A375 (cell line): ENCODE measurements at places on chromosomes 11 and 22. TPM values are rescaled to one million over a fixed set of nuclear protein-coding genes. Genes with fewer than 3 reads are reported as not detected.

The BARX2 gene
- 0.32 and 0.53 TPM in 2 replicates for total RNA-seq

The SLC22A25 gene
- total RNA-seq, result not detected in 2 replicates

The OR10G8 gene
- not detected in 2 replicates for total RNA-seq

The DRD2 gene
- 1.1 and 1.8 TPM in 2 replicates for total RNA-seq

The TEX54 gene
- 1.5 TPM in 1 of 2 replicates, not detected in the other for total RNA-seq

The OR5I1 gene
- total RNA-seq, result not detected in 2 replicates

The RASSF7 gene
- total RNA-seq, result 19.1 and 21.2 TPM in 2 replicates

The DNAJB7 gene
- not detected in 2 replicates for total RNA-seq

The IL10RA gene
- total RNA-seq, result 2.2 TPM in 1 of 2 replicates, not detected in the other

The CNGA4 gene
- total RNA-seq, result not detected in 2 replicates

The OR5B21 gene
- not detected in 2 replicates for total RNA-seq

The XKR3 gene
- total RNA-seq, result not detected in 2 replicates

The ENDOD1 gene
- 17.8 and 20.0 TPM in 2 replicates for total RNA-seq

The SPI1 gene
- not detected in 2 replicates for total RNA-seq

The GLYATL2 gene
- 0.66 and 1.4 TPM in 2 replicates for total RNA-seq

The PPME1 gene
- total RNA-seq, result 35.9 and 38.1 TPM in 2 replicates

The CTSD gene
- total RNA-seq, result 139 TPM in 2 replicates

The PNPLA5 gene
- total RNA-seq, result not detected in 2 replicates

The P2RY2 gene
- not detected in 2 replicates for total RNA-seq

The CCDC82 gene
- total RNA-seq, result 22.7 and 24.7 TPM in 2 replicates

The MS4A15 gene
- total RNA-seq, result 0.05 TPM in 1 of 2 replicates, not detected in the other

The OR5A1 gene
- not detected in 2 replicates for total RNA-seq

The MFRP gene
- not detected in 2 replicates for total RNA-seq

The SPDYC gene
- not detected in 2 replicates for total RNA-seq

The KRTAP5-8 gene
- not detected in 2 replicates for total RNA-seq

The CBL gene
- total RNA-seq, result 9.6 and 10.9 TPM in 2 replicates

The OR8A1 gene
- 0.61 and 0.64 TPM in 2 replicates for total RNA-seq

The B3GAT1 gene
- total RNA-seq, result 2.4 and 2.8 TPM in 2 replicates

The CDHR5 gene
- not detected in 2 replicates for total RNA-seq

The MMP8 gene
- total RNA-seq, result 0.72 and 1.2 TPM in 2 replicates

The BAIAP2L2 gene
- 44.1 and 48.5 TPM in 2 replicates for total RNA-seq

The MOGAT2 gene
- total RNA-seq, result not detected in 2 replicates

The ZP1 gene
- total RNA-seq, result 1.3 and 3.2 TPM in 2 replicates

The PARVG gene
- total RNA-seq, result 0.34 and 1.1 TPM in 2 replicates

The ADAMTS8 gene
- total RNA-seq, result 0.04 and 0.08 TPM in 2 replicates

The MPPED2 gene
- not detected in 2 replicates for total RNA-seq

The RTN3 gene
- total RNA-seq, result 38.9 and 41.7 TPM in 2 replicates

The MS4A4E gene
- total RNA-seq, result not detected in 2 replicates

The GAS2L1 gene
- 7.9 and 11.0 TPM in 2 replicates for total RNA-seq

The CCDC87 gene
- 0.11 TPM in 1 of 2 replicates, not detected in the other for total RNA-seq

The MCHR1 gene
- not detected in 2 replicates for total RNA-seq

The SCYL1 gene
- 144 TPM in 2 replicates for total RNA-seq

The SAA4 gene
- total RNA-seq, result not detected in 2 replicates

The FGF4 gene
- total RNA-seq, result not detected in 2 replicates

The FAM76B gene
- total RNA-seq, result 28.8 and 33.9 TPM in 2 replicates

The OLFML1 gene
- not detected in 2 replicates for total RNA-seq

The CCND1 gene
- 464 and 545 TPM in 2 replicates for total RNA-seq

The KDM4E gene
- total RNA-seq, result not detected in 2 replicates

The MUC5AC gene
- under 0.01 and 0.08 TPM in 2 replicates for total RNA-seq

The MS4A2 gene
- total RNA-seq, result not detected in 2 replicates

The SYT9 gene
- total RNA-seq, result not detected in 2 replicates

The EHF gene
- 0.58 and 0.68 TPM in 2 replicates for total RNA-seq

The KCNQ1 gene
- total RNA-seq, result 0.08 TPM in 1 of 2 replicates, not detected in the other

The LARGE2 gene
- 0.11 and 0.19 TPM in 2 replicates for total RNA-seq

The SH3BP1 gene
- total RNA-seq, result 11.0 and 14.9 TPM in 2 replicates
